ENCODE measurements at places on chromosomes 2 and 18.

DNA sequence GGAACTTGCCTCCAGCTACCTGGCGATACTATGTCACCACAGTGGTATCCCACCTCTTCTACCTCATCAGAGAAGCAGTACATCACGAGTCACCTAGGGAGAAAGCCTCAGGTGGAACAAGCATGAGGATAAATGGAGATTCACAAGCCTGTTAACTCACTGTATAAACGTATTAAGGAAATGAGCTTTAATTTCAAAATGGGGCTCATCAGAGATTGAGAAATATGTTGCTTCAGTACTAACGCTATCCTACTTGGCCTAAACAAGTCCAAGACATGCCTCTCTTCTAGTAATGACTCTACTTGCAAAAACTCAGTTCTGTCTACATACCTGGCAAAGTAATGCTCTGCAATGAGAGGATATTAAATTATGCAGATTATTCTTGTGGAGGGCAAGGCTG is 4.3 kb downstream of the SLC39A6 start:
- no peak for DNase-seq

GRCh38 chr2:209391776-209392401 is 32.0 kb upstream of the MAP2 start:
- DNase-seq, result peak; percentile 4

DNA sequence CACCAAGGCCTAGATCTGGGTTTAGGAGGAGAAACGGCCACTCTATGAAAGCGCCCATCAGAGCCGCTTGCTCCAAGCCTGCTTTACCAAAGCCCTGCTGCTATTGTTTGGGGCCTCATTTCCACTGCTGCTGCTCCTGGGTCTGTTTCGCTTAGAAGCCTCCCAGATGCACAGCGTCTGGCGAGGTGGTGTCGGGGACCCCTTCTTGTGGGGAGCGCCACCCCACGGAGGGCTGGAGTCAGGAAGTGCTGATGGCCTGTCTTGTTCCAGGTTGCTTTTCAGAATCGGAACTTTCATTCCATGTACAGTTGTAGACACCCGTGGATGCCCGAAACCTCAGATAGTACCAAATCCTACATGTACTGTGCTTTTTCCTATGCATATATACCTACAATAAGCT is 204.9 kb upstream of the TWIST2 start:
- no peak for DNase-seq

- no peak for DNase-seq
Measured at GRCh38 chr2:139478165-139478914, 698.1 kb upstream of the NXPH2 start.

Data from LHCN-M2 (cell line).